ENCODE measurements at places on chromosomes 12 and 14.

GRCh38 chr12:82440885-82441284 is 82.6 kb downstream of the METTL25 start:
- DNase-seq: no peak

DNA sequence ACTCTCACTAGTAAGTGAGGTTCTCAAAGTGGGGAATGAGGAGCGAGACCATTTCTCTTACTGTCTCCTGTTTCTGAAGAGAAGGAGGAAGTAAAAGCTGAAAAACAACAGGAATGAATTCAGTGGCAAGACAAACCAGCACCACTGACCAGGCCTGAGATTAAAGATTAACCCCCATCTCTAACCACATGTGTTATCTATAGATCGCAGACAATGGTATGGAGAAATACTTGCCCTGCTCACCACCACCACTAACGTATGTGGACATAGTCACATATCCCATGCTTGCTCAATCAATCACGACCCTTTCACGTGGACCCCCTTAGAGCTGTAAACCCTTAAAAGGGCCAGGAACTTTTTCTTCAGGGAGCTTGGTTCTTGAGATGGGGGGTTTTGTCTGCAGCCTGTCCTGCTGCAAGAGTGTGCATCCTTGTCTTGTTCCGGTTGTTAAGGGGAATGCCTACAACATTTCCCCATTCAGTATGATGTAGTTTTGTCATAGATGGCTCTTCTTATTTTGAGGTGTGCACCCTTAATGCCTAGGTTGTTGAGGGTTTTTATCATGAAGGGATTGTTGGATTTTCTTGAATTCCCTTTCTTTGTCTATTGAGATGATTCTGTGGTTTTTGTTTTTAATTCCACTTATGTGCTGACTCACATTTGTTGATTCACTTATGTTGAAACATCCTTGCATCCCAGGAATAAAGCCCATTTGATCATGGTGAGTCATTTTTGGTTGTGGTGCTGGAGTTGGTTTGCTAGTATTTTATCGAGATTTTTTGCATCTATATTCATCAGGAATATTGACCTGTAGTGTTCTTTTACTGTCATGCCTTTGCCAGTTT is 698.8 kb upstream of the LMO3 start:
- no peak for DNase-seq

DNA sequence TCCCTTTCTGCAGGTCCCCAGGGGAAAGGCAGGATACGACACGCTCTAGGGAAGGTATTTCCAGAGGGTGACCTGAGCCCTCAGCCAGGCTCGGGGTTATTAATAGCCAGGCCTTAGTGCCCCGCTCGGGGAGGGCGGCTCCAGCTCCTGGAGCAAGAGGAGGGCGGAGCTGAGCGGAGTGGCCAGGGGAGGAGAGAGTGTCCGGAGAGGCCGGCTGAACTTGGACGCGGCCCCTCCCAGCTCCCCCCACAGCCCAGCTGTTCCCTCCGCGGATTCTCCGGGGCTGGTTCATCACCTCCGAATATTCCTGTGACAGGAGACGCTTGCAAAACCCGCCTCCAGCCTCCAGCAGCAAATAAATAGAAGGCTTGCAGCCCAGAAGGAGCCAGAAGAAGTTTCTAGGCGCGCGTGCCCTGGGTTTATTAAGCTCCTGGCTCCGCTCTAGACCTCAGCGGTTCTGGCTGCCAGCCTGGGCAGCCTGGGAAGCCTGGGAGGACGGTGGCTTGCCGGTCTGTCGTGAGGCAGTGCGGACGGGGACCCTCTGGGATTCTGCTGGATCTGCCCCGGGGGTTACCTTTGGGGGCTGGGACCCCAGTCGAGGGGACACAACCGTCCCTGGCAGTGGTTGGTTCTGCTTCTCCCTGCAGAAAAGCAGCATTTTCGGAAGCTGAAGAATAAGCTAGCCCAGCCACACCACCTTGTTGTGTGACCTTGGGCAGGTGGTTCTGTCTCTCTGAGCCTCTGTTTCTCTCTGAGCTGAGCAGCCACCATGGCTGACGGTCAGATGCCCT is at the start of gene HSPB8:
HSPB8 (plus strand) TSS at position 388 of the 791 bp plus-strand sequence; CDS start at position 770, 382 bp downstream.
- DNase-seq: no peak

DNA sequence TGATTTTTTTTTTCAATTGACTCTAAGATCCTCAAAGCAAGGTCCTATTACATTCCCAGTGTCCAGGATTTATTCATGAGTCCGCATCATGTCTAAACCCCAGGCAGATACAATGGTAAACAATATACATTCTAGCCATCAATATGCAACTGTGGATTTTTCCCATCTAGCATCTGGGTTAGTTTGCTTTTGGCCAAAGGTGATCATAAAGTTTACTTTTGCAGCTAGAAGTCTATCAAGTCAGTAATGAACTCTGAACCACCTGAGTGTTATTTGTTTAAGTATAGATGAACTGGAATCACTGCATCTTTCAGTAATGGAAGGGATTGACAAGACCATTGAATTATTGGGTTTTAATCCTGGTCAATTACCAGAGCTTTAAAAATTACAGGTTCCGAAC is 80.8 kb downstream of the STON2 start:
- DNase-seq: no peak

- DNase-seq: peak; percentile 26
These were observed 18.1 kb upstream of the DIABLO start for GRCh38 chr12:122243965-122244364.

- no peak for DNase-seq
These were observed 1.3 kb downstream of the MDGA2 start for GRCh38 chr14:47674148-47674542.

- DNase-seq: no peak
These were observed 28.2 kb upstream of the STAB2 start for GRCh38 chr12:103558879-103559278.

DNA sequence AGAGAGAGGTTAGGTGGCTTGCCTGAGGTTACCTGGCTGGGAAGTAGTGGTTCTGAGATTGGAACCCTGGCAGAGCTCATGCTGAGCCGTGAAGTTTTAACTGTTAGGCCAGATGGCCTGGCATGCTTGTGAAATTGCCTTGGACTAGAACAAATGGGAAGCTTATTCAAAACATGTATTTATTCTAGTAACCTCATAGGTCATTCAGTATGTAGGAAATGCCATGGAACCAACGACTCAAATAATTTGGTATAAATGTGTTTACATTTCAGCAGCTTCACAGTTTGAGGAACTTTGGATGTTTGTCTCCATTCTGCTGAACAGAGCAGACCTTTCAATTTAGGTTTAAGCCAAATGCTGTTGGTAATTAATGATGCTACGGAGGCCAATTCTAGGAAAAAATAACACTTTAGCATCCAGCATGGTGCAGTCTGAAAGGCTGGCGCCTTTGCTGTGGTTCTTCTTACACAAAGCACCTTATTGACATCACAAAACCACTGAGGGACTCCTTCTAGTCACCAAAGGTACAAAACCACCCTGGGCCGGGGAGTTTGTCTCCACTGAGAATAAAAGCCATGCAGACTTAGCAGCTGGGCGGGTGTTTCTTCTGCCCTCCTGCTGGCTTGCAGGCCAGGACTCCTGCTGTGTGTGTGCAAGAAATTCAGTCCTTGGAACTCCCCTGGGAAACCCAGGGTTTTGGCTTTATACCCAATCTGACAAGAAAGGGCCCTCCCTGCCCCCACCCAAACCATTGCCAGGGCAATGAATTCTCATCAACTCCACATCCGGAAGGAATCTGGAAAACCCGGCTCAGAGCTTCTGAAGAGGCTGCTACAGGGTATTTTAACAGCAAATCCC is 64.2 kb downstream of the ELK3 start:
- peak; percentile 37 for DNase-seq

- no peak for DNase-seq
These were observed 247.8 kb upstream of the OR4E1 start for GRCh38 chr14:21921453-21921852.

DNA sequence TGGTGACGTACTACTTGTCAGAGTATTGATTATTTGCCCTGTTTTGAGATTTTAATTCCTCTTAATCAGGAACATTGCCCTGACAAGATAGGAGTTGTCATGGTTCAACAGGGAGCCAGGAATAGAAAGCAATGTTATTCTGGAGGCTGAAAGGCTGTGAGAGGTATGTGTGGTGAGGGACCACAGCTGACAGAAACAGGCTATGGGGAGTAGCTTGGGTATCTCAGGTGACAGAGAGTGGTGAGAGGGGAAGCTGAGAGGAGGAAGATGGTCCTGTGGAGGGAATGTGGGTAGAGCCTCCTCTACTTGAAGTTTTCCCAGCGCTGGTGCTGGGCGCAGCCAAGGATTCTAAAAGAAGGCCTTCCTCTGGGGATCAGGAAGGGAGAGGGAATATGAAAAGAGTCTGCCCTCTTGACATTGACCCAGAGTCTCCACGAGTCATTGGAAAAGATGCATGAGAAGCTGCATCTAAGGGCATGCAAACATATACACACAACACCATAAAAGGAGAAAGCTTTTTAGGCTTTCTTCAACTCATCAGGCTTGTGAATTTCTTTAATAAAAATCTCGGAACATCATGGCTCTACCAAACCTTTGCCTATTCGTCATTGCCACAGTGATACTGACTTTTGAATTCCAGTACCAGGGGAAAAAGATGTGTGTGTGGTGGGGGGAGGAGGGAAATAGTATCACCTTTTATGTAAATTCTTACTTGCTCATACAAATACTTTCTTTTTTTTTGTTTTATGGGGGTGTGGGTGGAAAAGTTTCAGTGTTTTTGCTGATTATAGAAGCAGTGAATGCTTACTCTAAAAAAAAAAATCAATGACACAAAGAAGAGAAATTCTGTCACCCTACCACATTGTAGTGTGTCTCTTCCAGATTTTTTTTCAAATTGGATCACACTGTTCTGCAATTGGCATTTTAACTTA is 39.9 kb upstream of the DHRS7 start:
- DNase-seq: no peak
